ENCODE measurements at places on chromosomes 3 and 15.

- no peak for DNase-seq
Observed at GRCh38 chr3:102400142-102400541, 34.7 kb upstream of the ZPLD1 start.

- DNase-seq = no peak
Observed at GRCh38 chr3:51353131-51353530, 32.0 kb upstream of the MANF start.

- DNase-seq = no peak
Observed at GRCh38 chr3:100954199-100954935, 38.9 kb downstream of the ABI3BP start.

DNA sequence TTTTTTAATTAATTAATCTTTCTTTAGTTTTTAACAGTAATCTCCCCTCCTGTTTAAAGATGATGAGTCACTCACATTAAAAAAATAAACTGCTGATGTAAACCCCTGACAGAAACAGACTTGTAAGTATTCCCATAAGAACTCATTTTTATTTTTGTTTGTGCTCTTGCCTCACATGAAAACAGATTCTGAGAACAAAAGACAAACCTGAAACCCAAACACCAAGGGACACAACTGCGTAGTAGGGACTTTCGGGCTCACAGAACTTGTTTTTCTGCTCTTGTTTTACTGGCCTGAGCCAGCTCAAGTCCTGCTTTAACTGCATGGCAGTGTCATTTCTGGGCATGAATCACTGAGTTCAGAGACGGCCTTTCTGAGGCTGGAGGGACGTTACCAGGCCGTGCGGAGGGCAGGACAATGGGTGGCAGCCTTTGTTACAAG lies 600.8 kb downstream of the FOXP1 start:
- DNase-seq = no peak

DNA sequence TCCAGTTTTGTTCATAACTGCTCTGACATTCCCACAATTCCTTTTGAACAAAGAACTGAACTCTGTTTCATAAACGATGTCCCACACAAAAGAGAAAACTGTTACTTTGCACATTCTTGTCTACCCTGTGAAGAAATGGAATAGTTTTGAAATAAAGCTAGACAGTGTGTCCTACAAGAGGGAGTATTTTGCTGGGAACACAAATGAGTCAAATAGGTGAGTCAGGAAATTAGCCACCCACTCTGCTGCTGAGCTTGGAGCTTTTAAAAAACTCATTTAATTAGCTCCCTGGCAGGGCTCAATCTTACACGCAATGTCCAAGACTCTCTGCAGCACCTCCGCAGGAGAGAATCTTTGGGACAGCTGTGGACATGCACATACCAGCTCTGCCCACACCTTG lies 193.4 kb downstream of the SLC9A9 start:
- no peak for DNase-seq

DNA sequence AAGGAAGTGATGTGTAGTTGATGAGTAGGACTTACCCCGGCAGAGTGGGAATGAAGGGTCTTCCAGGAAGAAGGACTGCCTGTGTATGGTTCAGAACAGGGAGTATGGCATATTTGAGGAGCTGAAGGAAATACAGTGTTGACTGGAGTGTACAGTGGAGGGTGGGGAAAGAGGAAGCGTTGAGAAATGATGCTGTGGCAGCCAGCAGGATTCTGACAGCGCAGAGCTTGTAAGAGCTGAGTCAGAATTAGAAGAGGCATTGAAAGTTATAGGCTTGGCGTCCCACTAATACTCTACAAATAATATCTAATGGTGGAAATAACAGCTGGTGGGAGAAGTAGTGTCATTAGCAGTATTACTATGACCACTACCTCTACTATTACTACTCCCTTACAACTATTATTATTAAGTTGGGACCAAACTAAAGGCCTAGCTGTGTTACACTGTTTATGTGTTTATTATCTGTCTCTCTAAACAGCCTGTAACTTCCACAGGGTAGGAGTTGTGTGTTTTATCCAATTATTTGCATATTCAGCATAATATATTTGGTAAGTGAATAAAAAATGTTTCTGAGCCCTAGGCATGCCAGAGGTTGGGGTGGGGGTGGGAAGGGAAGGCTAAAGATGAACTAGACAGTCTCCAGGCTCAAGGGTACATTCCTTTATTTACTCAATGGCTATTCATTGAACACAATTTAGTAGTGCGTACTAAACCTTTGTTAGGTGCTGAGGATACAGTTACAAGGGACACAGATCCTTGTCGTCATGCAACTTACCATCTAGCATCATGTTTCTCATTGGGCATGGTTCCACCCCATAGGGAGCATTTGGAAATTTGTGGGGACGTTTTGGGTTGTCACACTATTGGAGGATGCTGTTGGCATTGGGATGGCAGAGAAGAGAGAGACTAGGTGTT lies 428.8 kb upstream of the ONECUT1 start:
- DNase-seq = no peak

DNA sequence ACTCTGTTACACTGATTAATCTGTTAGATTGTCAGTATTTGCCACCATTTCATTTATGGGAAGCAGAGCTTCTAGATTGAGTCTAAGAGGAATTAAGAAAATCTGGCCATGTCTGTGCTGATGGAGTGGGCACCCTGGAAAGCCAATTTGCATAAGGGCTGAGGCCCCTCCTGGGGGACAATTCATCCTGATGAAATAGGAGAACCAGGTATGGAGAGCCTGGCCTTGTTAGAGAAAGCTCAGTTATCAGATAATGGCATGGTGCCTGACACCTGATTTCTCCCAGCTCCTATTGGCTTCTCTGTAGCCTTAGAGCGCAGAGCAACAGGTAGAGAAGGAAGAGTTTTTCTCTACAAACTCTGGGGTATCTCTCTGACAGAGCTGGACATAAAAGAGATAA lies 114.2 kb downstream of the EBLN2 start:
- DNase-seq = no peak

DNA sequence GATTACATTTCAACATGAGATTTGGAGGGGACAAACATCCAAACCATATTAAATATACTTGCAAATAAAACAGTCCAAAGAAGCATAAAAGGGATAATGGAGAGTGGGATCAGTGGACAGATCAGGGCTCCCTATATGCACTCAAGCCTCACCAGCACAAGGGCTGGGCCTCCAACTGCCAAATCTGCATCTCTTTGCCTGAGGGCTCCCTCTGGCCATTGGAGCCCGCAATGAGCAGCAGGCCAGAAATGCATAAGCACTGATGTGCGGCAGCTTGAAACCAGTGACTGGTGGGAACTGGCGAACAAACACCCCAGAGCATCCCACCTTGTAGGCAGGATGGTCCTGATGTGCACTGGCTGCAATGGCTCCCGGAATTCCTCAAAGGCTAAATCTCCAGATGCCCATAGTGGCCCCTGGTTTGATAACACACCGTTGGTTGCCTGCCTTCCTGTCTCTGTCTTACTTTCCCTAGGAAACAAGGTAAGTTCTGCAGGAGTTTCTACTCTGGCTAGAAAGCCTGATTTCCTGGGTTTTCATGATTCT lies 55.9 kb upstream of the POMGNT2 start:
- DNase-seq = no peak

GRCh38 chr3:181050738-181051137 lies 61.2 kb upstream of the DNAJC19 start:
- DNase-seq = no peak

GRCh38 chr15:80418892-80419537 lies 14.8 kb downstream of the ARNT2 start:
- no peak for DNase-seq

DNA sequence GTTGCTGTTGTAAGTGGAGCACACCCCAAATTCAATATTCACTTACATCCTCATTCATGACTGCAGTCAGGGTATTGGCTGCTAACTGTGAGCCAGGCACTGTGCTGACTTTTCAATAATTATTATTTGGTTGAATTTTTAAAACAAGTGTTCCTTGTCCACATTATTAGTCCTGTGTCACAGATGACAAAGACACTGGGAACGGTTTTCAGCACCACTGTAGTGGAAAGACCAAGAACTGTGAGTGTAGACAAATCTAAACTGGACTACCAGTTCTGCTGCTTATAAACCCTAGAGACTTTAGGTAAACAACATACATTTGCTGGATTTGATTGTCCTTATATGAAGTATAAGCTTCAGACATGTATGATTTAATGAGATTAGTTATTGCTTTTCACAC lies 197.7 kb upstream of the ROBO2 start:
- DNase-seq = no peak

GRCh38 chr15:67179411-67179995 lies 75.0 kb downstream of the AAGAB start:
- DNase-seq = no peak

GRCh38 chr15:41897363-41897799 lies 3.5 kb upstream of the SPTBN5 start:
- DNase-seq = no peak

GRCh38 chr3:113128386-113129015 lies 82.9 kb upstream of the BOC start:
- no peak for DNase-seq

- DNase-seq = no peak
Observed at GRCh38 chr3:458653-459310, 262.2 kb downstream of the CHL1 start.

DNA sequence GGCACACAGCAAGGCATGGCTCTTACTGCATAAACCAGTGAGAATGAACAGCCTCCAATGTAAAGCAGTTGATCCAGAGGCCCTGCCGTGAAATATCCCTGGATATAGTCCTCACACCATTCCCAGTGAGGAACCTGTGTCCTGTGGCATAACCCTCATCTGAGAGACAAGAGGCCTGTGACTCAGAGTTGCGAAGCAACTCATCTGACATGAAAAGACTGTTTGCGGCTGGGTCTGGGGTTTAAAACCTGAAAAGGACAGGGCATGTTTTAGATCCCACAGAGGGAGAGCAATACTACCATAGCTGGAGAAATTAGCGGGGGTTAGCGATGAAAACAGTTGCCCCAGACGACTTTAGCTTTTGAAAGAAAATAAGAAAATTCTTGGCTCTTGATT lies 165.3 kb upstream of the BHLHE40 start:
- DNase-seq = no peak

- DNase-seq = no peak
Observed at GRCh38 chr3:4936982-4937614, 42.1 kb upstream of the BHLHE40 start.

DNA sequence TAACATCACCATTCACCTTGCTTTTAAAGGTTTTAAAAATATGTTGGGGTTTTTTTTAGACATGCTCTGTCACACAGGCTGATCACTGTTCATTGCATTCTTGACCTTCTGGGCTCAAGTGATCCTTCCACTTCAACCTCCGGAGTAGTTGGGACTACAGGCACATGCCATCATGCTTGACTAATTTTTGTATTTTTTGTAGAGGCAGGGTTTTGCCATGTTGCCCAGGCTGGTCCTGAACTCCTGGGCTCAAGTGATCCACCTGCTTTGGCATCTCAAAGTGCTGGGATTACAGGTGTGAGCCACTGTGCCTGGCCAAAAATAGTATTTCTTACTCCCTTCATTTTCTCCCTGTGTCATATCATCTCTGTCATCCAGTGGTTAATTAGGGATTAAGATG lies 101.4 kb downstream of the PIK3R4 start:
- no peak for DNase-seq

DNA sequence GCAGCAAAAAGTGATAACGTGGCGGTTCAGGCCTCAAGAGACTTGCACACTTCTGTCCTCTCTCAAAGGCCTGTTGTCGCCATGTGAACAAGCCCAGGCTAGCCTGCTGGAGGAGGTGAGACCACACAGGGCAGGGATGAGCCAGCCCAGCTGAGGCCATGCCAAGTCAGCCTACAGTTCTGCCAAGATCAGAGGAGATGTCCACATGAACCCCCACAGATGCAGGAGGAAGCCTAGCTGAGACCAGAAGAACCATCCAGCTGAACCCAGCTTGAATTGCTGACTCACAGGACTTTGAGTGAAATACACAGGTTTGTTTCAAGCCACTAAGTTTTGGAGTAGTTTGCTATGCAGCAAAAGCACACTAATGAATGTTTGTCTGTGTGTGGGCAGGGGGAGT lies 50.3 kb upstream of the SEC13 start:
- DNase-seq = no peak

DNA sequence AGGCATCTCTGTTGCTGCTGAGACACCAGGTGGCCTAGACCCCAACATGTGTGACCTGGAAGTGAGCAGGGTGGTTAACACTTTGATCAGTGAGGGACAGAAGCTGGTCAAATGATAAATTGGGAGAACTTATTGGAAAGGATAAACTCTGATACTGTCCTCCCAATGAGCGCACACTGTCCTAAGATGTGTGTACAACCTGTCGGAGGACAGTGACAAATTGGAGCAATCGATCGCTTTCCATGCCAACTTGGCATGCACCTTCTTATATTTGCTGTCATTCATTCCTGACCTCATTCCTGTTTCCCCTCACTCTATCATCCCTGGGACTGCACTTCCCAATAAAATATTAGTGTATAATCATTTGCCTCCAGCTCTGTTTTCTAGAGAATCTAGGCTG lies 198.7 kb upstream of the PROK2 start:
- DNase-seq = no peak

GRCh38 chr3:170806141-170806540 lies 63.9 kb downstream of the RPL22L1 start:
- DNase-seq = no peak

- DNase-seq = no peak
Observed at GRCh38 chr3:103977417-103977816, 1389.3 kb upstream of the ALCAM start.

DNA sequence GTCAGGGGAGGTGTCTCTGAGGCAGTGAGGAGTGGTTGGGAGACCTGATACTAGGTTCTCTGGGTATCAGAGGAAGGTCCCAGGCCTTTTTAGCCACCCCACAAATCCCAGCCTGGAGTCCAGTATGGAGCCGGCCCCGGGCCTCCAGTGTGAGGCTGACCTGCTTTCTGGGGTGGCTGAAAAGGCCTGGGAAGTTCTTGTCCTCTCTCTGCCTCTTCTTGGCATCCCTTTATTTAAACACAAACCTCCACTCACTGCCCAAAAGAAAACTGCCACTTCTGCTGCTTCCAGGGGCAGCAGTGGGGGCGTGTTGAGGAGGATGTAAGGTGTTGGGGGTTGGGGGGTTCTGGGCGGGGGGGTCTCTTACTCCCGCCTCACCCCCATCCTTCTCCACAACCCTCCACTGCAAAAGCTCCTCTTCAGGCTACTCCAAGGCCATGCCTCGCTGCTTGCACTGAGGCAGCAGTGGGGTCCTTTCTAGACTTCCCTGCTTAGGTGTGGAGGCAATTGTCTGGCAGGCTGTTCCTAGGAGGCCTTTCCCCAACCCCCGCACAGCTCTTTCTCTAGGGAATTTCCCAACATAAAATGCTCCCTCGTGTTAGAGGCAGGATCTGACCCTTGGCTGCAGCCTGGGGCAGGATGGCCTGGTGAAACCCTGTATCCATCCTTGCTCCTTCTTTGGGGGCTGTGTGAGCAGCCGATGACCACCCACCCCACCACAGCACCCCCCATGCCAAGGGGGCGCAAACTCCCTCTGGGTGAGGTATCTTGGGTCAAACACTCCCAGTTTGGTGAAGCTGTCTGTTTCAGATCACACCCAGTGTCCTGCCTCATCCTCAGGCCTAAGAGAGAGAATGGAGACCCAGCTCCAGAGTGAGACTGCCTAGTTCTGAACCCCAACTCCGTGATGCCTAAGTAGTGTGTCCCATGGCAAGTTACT lies 12.1 kb upstream of the RAD18 start:
- DNase-seq = no peak
